ENCODE measurements at places on chromosomes 2 and 18.

DNA sequence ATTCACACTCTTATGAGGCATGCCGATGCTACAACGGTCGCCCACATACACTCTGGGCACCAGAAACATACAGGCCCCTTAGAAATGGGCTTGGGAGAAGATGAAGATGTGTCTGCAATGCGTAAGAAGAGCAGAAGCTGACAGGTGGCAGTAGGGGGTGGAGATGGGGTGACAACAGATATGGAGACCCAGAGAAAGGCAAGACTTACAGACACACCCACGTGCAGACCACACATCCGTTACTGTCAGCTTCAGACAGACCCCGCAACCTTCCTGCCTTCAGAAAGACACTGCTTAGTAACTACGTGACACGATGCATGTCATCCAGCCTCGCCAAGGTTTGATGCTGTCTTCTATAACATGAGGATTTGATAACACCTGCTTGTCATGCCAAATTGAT lies 89.5 kb downstream of the ZFP36L2 start:
- no peak for DNase-seq

DNA sequence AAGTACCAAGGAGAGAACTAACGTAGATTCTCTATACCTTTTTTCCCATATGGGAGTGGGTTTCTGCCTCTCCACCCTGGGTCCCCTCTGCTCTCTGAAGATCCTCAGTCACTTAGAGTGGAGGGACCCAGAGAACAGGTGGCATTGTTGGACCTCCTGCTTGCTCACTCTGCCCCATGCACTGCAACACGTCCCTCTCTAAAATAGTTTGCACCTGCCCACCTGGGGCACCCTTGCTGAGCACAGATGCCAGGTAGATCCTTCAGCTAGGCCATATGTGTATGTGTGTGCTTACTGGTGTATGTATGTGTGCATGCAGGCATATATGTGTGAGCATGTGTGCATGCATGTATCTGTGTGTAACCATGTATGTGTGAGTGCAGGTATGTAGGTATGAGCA lies 2.2 kb downstream of the IL36RN start:
- DNase-seq: no peak

- no peak for DNase-seq
Measured at GRCh38 chr2:60068755-60069154, 484.7 kb downstream of the BCL11A start.

GRCh38 chr2:30272761-30273573 lies 41.6 kb downstream of the LBH start:
- peak; percentile 77 for DNase-seq

DNA sequence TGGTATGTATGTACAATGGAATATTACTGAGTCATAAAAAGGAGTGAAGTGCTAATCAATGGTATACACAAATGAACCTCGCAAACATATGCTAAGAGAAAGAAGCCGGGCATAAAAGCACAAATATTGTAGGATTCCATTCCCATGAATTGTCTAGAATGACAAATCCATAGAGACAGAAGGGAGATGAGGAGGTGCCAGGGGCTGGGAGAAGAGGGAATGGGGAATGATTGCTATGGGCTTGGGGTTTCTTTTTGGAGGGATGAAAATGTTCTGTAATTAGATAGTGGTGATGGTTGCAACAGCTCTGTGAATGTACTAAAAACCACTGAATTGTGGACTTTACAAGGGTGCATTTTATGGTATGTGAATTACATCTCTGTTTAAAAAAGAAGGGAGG lies 73.5 kb downstream of the GLI2 start:
- DNase-seq: peak; percentile 83

GRCh38 chr18:27540111-27540510 lies 355.0 kb upstream of the CHST9 start:
- no peak for DNase-seq

DNA sequence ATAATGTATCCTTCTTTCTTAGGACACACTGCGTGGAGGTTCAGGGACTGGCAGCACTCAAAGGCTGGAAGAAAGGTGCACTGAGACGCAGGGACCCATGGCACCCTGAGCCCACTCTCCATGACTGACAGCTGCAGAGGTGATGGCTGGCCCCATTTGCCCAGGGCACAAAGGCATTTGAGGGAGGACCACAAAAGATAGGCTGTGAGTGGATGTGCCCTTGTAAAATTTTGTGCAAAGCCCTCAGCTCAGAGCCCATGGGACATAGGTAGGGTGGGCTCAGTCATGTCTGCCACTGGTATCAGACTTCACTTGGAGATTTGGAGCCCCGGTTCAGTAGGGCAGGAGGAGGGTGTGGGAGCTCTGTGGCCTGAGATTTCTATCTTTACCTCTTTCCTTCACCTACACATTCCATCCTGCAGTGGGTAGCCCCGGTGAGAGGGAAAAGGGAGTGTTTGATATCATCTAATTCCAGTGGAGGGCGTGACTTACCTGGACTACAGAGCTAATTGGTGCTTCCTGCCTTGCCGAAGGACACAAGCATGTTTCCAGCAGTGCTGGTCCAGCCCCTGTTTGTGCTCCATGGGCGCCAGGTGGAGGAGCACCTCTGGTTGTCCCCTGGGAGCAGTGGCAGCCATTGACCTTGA lies 312.2 kb downstream of the EN1 start:
- DNase-seq: no peak

DNA sequence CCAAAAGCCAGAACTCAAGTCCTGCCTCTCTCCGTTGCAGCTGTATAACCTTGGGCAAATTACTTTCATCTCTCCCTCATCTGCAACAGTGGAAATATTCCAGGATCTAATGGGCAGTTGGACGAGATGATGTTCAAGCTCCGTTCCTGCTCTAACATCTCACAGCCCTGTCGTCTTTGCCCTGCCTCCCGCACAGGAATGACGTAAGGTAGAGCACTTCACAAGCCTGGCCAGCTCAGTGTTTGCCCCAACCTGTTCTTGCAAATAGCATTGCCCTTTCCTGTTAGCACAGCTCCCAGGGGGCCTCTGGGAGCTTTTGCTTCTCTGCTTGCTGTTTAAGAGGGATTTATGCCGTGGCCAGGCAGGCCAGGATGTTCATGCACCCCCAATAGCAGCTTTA lies 107.9 kb downstream of the KLHL29 start:
- DNase-seq: no peak

DNA sequence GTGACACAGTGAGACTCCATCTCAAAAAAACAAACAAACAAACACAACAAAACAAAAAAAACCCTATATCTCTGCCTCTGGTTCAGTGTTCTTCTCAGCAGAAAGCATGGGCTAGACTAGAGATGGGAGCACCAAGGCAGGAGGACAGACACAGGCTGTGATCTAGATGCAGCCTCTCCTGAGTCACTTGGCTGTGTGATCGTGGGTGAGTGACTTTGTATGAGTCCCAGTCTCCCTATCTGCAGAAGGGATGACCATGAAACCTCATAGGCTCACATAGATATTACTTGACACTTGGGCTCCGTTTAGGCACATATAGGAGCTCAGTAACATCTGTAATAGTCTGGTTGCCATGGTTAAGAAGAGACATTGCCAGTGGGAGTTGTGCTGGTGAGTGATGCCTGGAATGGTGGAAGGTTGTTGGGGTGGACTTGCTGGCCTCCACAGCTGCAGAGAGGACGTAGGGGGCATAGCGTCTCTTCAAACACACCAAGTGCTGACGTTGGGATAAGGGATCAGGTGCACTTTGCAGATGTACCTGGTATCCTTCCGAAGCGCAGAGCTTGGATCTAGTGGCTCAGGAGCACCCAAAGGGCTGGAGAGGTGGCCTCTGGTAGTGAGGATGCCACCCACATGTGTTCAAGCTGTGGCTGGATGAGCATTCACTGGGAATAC lies 318.9 kb upstream of the HS6ST1 start:
- peak; percentile 23 for DNase-seq

GRCh38 chr2:72678024-72678423 lies 147.8 kb downstream of the EXOC6B start:
- no peak for DNase-seq

- no peak for DNase-seq
Measured at GRCh38 chr2:161725297-161725696, 101.1 kb downstream of the SLC4A10 start.

DNA sequence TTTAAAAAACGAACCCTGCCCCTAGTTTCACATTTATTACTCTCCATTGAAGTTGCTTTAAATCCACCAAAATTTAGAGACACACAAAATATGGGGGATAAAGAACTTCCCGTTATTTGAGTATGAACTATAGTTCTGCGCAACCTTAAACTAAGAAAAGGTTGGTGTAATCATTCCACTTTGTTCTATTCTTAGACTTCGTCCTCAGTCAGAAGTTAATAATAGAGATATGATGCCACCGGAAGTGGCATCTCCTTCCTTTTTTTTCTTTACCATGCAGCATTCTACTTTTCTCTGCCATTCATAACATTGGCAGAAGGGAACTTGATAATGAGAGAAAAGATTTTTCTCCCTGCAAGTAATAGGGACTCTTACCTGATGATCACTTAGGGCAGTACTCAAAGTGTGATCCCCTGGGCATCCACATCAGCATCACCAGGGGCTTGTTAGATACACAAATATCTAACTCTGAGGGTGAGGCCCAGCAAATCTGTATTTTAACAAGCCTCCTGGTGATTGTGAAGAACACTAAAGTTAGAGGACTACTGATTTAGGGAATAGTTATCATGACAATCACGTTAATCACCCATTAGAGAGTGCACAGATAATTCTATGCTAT lies 147.7 kb upstream of the DTNA start:
- no peak for DNase-seq

- DNase-seq: no peak
Measured at GRCh38 chr2:98921062-98921461, 15.0 kb downstream of the CRACDL start.

- no peak for DNase-seq
Measured at GRCh38 chr2:231646476-231646875, 53.8 kb downstream of the TEX44 start.

GRCh38 chr2:204187229-204188083 lies 250.9 kb downstream of the ICOS start:
- DNase-seq: no peak

GRCh38 chr2:230930928-230931555 lies 6.0 kb upstream of the GPR55 start:
- no peak for DNase-seq

GRCh38 chr2:69517410-69517809 lies 80.2 kb upstream of the NFU1 start:
- DNase-seq: peak; percentile 11

DNA sequence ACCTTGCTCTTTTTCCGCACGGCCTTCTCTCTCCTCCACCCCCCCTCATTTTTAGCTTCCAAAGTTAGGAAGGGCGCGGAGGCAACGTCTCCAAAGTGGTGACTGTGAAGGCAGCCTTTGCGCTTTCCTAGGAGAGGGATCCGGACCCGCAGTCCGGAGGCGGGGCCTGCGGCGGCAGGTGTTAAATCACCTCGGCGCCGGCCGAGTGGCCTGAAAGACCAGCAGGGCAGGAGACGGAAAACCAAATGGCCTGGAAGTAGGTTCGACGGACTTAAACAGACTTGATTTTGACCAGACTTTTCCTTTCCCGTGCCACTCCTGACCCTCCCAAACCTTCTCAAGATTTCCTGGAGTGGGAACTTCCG lies 615 bp downstream of the GORASP2 start:
- peak; percentile 27 for DNase-seq

DNA sequence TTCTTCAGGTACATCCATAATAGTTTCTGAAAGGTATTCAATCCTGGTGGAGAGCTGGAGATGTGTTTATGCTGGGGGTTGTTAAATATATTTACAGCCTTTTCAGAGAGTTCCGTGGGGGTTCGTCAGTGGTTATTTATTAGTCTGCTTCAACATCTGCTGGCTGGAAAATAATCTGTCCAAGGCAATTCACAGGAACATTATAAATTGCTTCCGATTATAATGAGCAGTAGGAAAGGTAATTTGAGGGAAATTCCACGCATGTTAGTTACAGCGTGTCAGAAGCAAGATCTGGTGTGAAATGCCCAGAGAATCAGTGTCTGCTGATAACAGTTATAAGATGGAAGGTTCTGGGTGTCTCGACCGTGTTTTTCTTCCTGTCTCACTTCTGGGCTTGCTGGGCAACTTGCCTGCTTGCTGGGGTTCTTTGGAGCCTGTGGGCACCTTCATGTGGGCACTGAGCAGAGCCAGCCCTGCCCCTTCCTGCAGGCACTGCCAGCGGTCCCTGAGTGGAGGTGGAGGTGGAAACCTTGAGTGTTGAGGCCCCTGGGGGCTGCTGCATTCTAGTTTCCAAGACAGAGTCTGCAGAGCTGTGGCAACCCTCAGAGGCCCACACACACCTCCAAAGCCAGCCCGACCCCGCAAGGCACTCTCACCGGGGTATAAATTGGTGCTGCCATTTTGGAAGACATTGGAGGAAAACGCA lies 185.7 kb downstream of the FAM210A start:
- no peak for DNase-seq

- DNase-seq: peak; percentile 22
Measured at GRCh38 chr2:28991021-28991420, 9.9 kb downstream of the TOGARAM2 start.

GRCh38 chr2:37671816-37672103 lies 318 bp upstream of the CDC42EP3 start:
- no peak for DNase-seq

DNA sequence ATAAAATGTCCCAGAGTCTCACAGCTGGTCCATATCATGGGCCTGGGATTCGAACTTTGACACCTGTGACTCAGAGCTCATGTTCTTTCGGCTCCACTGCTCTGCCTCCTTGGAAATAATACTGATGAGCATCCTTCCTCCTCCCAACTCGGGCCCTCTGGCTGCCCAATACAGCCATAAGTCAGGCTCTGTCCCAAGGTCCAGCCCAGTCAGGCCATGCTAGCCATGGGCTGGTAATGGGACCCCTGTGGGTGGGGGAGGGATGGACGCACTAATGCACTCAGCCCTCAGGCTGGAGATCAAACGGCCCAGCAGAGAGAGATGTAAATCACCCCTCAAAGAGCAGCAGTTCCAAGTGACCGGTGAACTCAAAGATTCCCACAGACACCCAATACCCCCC lies 61.1 kb downstream of the DDX1 start:
- no peak for DNase-seq

- peak; percentile 13 for DNase-seq
Measured at GRCh38 chr2:225597911-225598310, 198.4 kb downstream of the NYAP2 start.

GRCh38 chr2:240077442-240077841 lies 24.1 kb upstream of the OR6B3 start:
- no peak for DNase-seq

DNA sequence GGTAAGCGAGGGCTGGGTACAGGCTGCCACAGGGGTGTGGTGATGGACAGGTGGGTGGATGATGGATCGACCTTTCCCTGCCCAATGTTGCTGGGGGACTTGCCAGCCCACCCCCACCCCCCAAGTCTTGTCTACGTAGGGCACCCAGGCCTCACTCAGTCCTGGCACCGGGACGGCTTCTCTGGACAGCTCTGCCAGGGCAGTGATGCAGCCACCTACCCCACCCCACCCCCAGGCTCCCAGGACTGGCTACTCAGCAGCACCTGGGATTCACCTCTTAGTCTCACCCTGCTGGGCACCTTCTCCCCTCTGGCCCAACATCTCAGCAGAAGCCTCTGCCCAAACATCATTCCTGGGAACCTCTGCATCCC lies 55.7 kb downstream of the ANKMY1 start:
- no peak for DNase-seq
